ENCODE measurements at places on chromosomes 11 and 22.

GRCh38 chr11:29616611-29617010 is 400.2 kb downstream of the KCNA4 start:
- no peak for DNase-seq

DNA sequence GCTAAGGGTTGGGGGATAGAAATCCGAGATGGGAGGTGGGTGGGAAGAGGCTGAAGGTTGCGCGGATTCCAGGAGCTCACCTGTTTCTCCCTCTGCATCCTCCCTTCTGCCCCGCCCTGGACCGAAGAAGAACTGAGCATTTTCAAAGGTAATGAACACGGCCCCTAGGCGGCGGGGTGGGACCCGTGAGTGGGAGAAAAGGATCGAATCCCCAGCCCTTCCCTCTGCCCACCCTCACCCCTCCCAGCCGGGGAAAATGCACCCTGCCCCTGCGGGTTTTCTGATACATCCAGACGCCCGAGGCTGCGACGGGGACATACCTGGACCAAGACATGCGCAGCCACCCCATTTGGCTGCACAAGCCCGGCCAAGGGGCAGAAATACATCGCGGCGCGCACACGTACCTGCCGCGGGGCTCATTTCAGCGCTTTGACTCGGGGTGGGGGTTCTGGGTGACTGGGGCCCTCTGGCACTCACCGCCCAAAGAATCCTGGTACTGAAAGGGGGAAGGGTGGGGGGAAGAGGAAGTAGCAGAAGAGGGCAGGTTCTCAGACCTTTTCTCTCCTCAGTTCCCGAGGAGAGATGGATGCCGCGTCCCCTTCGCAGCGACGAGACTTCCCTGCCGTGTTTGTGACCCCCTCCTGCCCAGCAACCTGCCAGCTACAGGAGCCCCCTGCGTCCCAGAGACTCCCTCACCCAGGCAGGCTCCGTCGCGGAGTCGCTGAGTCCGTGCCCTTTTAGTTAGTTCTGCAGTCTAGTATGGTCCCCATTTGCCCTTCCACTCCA is 6.0 kb downstream of the VSIG2 start:
- peak; percentile 66 for DNase-seq

- DNase-seq, result no peak
Measured at GRCh38 chr11:119489087-119489486, 66.1 kb upstream of the THY1 start.

- DNase-seq, result no peak
Measured at GRCh38 chr11:6228520-6228919, 5.9 kb downstream of the FHIP1B start.

- no peak for DNase-seq
Measured at GRCh38 chr11:44515048-44515447, 50.4 kb upstream of the CD82 start.

DNA sequence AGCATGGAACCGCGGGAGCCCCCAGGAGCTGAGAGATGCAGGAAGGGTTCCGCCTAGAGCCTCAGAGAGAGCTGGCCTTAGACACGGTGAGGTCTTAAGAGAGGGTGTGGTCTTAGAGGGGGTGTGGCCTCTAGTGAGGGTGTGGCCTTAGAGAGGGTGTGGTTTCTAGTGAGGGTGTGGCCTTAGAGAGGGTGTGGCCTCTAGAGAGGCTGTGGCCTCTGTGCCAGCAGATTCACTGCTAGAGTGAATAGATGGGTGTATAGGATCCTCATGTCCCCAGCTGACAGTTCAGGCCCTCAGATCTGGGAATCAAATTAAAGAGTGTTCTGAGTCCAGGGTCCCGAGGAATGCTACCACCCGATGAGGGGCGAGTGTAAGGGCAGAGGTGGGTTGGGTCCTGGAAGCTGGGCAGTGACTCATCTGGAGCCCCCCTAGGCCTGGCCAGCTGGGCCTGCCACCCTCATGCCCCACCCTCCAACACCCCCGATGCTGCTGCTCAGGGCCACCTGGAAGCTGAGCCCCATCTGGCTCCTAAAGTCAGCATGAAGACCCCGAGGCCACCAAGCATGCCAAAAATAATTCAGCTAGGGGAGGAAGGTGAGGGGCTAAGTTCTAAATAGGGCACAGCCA is 49.5 kb downstream of the IGF2 start:
- DNase-seq, result peak; percentile 71

- no peak for DNase-seq
Measured at GRCh38 chr11:81492923-81493445, 1240.7 kb downstream of the FAM181B start.

DNA sequence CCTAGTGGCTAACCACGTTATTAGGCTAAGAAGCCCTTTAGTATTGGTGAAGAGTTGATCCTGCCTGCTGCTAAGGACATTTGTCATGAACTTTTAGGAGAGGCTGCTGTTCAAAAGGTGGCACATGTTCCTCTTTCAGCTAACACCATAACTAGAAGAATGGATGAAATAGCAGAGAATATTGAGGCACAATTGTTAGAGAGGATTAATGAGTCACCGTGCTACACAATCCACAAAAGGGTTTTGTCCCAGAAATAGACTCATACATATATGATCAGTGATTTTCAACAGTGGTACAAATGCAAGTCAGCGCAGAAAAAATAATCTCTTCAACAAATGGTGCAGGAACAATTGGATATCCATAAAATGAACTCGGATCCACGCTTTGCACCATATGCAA is 7.0 kb upstream of the MSANTD2 start:
- no peak for DNase-seq

DNA sequence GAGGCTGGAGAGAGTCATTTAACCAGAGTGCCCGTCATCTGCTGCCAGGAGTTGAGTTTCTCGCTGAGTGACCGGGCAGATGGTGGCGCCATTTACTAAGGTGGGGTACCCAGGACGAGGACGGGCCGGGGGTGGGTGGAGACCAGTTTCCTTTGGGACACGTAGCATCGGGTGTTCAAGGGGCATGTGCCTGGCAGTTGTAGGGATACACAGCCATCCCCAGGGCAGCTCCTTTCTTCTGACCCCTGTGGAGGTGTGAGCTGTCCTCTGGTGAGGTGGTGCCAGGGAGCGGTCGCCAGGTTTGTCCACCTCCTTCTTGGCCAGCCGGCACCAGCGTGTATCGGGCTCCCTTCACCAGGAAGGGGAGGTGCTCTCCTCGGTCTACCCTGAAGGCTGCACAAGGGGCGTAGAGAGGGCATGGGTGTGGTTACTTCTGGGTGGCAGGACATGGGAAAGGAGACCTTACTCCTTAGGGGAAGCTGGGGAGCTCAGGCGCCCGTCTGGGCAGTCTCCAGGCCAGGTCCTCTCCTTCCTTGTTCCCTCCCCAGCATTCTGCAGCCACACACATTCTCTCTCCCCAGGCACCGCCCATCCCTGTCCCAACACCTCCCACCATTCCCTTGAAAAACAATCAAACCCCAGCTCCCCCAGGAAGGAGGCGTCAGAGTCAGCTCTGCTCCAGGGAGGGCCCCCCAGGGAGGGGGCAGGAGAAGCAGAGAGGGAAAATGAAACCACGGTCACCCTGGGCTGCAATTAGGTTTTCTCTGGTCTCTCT is 10.3 kb upstream of the MB start:
- DNase-seq, result peak; percentile 75

DNA sequence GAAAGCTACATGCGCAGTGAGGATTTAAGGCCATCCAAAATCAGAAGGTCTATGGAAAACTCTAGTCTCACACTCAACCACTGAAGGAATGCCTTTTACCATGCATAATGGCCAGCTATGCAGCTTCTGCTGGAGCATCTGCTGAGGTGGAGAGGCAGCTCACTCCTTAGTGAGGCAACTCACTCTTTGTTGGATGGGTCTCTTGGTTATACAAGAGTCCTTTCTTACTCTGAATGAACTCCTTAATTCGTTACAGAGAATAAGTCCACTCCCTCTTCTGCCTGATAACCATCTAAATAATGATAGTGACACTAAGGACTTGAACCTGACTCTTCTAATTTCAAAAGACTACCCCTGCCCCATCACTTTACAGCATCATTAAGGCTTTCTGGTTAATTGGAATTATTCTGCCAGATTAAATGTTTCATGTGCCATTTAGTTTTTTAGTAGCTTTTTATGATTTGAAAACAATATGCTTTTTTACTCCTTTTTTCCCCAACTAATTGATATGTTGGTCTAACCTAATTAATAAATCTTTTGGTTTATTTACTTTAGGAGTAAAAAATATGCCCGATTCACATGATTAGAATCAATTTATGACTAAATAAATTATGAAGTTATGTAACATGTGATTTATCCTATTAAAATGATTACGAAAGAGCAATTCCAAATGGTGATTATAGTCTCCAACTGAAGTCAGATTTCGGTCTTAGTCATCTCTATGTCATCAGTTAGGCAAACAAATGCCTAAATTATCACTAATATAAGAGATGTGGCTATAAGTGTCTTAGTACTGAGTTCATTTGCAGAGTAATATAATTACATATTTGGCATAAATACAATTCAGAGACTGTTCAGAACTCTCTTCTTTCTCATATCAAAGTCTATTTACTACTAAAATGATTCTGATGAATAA is 286.7 kb upstream of the CCDC90B start:
- DNase-seq, result no peak

DNA sequence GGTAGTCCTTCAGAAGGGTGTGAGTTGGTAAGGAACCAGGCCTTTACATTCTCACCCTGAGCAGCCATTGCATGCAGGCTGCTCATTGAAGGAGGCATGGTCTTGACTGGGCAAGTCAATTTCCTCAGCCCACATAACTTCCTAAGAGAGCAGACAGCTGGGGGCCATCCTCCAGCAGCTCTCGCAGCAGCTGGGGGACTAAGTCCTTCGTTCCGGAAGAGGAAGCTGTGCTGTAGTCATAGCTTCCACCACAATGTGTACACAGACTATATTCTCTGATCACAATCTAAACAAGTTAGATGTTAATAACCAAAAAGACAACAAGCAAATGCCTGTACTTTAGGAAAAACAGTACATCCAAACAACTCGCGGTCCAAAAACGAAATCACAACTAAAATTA is 30.1 kb upstream of the MPPED1 start:
- DNase-seq, result no peak

DNA sequence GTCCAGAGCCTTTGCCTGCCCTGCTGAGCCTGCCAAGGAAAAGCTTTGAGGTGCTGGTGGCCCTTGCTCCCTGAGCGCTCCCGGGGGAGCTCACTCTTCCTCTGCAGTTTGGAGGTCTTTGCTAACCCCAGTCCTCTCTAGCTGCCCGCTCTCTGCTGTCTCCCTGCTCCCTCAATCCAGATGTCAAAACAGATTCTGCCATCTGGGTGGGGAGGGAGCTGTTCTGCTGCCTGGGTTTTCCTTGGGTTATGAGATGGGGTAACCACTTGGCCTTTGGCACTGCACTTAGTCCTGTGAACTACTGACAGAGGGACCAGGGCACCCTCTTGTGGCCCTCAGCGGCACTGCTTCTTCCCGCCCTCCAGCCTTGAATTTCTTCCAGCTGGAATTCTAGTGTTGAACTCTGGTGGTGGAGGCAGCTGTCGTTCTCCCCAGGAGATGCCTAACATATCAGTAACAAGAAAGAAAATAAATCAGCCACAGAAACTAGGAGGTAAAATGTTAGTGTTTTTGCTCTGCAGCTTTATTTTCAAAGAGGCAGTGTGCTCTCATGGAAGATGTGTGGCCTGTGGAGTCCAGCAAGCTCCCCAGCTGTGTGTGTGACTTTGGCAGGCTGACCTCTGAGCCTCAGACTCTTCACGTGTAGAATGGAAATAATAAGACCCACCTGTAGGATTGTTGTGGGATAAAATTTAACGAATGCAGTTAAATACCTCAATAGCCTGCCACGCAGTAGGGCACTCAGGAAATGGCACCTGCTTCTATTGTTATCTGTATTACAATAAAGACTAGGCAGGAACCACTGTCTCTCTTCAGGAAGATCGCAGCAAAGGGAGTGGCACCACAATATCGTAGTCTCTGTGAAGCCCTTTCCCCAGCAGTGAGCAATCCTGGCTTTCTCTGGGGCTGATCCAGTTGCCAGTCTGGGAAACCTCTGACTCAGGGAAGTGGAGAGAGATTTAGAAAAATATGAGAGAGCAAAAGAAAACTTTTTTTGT is 23.4 kb downstream of the ARFGAP2 start:
- DNase-seq, result peak; percentile 79

- DNase-seq, result peak; percentile 26
Measured at GRCh38 chr11:57116654-57117053, 65.1 kb upstream of the LRRC55 start.

- DNase-seq, result no peak
Measured at GRCh38 chr22:36204632-36205015, 3.0 kb upstream of the APOL4 start.

DNA sequence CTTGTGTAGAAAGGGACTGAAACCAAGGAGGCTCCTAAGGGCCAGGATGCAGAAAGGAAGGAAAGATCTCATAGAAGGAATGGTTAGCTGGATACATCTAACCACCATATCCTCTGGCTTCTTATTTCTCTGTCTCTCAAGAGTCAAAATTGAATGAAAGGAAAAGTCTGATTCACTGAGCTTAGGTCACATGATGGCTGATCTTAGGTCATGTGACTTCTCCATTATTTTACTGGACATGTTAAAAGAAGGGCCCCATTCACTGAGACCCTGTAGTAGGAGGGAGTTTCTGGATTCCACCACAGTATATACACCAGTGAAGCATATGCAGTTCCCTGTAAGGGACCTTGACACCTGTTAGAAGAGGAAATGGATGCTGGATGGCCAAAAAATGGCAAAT is 516.6 kb downstream of the NELL1 start:
- DNase-seq, result no peak

DNA sequence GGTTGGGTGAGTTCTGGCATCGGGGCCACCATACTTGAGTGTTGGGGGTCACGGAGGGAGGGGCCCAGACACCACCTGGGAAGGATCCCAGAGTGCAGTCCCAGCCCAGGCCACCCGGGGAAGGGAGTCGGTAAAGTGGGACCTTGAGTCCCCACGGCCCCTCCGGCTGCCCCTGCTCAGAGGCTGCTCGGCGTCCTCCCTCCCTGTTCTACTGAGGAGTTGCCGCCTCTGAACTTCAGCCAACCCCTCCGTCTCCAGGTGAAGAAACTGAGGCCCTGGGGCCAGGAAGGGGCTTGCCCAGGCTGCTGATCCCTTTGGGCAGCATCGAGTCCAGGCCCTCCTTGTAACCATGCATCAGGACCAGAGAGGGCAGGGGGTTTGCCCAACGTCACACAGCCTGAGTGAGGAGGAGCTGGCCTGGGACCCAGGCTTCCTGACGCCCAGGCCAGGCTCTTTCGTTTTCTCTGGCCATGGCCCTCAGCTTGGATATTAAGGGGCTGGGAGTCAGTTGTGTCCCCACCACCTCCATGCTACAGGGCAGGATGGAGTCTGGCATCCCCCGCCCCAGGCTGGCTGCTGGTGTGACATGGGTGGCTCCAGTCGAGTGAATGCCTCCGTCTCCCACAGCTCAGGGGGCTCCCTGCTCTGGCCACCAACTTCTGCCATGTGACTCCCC is 1.3 kb downstream of the PARVG start:
- peak; percentile 51 for DNase-seq

DNA sequence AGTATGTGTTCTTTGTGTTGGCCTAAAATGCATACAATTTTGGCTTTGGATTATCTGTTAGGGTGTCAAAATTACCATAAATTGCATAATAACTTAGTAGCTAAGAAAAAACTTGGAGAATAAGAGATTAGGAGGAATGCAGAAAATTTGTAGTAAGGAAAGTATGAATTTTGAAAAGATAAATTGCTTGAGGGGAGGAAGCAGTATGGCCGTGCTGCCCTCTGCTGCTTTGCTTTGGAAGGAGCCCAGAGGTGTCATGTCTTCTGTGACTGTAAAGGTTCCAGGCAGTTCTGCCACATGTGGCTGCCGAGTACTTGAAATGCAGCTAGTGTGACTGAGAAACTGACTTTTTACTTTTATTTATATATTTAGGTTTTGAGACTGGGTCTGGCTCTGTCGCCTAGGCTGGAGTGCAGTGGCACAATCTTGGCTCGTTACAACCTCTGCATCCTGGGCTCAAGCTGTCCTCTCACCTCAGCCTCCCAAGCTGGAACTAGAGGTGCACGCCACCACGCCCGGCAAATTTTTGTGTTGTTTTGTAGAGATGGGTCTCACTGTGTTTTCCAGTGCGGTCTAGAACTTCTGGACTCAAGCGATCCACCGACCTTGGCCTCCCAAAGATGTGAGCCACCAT is 1.8 kb downstream of the ADSL start:
- peak; percentile 73 for DNase-seq

Measured in stimulated activated CD8-positive, alpha-beta memory T cell treated with anti-CD3 and anti-CD28 coated beads, Interleukin-4, amount 100 ng/mL, for 48 hours (primary cell).